ENCODE measurements at places on chromosomes 16 and 17. TPM values are rescaled to one million over a fixed set of nuclear protein-coding genes. Genes with fewer than 3 reads are reported as not detected.

Gene CTF1
- 0.92 TPM for total RNA-seq

Gene GDPD1
- total RNA-seq = 21.3 TPM

Gene TPSG1
- total RNA-seq = not detected

Gene CAPNS2
- total RNA-seq = not detected

Gene ATP2C2
- total RNA-seq = not detected

Gene FAAP100
- 13.0 TPM for total RNA-seq

Gene P2RX1
- total RNA-seq = not detected

Gene KRTAP2-3
- total RNA-seq = not detected

Gene UBALD2
- 12.2 TPM for total RNA-seq

Gene NGFR
- 0.07 TPM for total RNA-seq

Gene LGALS9
- total RNA-seq = 0.25 TPM

Gene GAS2L2
- not detected for total RNA-seq
